ENCODE measurements at places on chromosomes 5 and 9.

DNA sequence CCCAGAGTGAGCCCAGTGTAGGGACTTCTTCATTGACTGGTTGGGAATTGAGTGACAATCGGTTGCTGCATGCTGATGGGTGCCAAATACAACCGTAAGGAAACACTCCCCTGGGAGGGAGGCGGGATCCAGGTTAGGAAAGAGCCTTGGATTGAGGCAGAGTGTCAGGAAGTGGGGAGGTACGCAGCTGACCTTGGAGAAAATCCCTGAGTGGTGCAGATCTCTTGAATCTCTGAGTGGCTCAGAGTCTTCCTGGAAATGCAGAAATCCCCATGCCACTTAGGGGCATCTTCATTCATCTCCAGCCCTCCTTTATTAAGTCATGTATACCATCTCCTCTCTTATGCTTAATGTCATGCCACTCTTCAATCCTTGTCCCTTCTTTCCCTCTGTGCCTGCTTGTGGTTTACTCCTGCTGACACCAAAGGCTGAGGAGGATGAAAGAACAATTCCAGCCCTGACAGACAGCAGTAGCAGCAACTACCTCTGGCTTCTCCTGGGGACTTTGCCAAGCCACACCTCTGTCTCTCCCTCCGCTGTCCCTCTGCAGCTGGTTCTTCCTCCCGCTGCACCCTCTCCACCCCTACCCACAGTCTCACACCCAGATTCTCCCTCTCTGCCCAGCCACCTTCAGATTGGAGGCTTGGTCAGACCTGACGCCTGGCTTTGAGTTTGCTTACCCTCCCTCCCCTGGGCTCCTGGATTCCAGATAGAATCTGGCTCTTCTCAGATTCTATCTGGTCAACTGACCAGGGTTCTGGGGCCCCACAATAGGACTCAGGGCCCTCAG lies 14.1 kb upstream of the LCP2 start:
- DNase-seq, result no peak

DNA sequence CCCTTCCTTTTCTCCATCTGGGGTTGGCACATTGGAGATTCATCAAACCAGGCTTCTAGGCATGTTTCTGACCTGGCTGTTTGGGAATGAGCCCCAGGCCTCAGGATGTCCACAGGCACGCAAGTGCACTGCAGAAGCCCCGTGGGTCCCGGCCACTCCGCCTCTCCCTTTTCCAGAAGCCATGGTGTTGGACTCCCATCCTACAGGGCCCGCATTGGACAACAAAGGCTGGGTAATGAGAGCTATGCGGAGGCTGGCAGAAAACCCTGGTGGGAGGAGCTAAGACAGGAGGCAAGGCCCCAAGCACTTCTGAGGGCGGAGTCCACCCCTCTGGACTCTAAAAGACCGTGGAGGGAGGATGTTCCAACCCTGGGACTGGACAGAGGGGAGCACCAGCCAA lies 160.6 kb downstream of the OLFM1 start:
- no peak for DNase-seq

GRCh38 chr5:145237843-145238242 lies 597.3 kb downstream of the PRELID2 start:
- DNase-seq, result no peak

DNA sequence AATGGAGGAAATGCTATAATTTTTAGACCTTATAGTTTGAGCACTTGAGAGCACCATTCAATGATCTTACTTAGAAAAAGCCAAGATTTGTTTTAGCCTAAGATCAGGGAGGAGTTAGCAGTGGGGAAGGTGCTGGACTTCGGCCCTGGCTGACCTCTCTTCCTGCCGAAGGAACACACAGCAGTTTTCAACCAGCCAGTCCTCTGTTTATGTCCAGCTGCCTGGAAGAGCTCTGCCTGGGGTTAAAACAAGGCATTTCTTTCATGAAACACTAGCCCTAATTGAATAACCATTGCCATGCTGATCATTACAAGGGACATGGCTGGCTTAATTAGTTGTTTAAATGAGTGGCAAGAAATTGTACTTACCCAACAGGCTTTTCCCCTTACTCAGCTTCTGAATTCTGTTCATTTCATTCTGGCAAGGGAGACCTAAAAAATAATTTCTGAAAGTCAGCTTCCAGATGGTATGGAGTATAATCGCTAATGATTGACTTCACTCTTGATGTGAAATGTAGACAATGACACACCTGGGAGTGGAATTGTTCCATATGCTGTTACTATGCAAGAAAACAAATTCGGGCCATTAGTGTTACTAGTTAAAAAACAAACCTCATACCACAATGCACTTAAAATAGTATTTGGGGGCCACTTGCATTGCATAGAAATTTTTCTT lies 514.2 kb downstream of the SPOCK1 start:
- DNase-seq, result no peak

DNA sequence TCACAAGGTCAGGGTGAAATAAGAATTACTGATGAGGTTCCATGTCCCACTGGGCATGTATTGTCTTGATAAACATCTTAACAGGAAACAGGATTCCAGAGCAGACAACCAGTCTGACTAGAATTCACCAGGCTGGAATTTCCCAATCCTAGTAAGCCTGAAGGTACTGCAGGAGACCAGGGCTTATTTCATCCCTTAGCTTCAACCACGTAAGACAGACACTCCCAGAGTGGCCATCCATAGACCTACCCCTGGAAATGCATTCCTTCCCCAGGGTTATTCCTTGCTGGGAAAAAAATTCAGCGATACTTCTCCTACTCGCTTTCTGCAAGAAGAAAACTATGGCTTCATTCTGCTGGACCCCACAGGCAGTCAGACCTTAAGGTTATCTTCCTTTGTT lies 785.4 kb downstream of the NR2F1-AS1 start:
- DNase-seq, result no peak

DNA sequence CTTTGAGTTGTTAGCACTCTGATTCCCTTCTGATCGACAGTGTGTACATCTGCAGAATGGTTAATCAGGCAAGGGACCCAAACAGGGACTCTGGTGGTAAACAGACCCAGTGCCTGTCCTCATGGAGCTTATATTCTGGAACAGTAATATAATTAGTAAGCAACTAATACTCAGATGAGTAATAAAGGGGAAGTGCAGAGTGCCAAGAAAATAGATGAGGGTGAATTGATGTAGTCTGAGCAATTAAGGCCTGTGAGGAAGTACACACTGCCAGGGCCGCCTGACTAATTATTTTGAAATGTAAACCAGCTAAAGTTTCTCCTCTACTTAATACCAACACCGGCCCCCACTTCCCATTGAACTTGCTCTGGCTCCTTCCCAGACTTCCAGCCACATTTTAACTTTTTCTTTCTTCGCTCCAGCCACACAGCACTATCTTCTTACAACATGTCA lies 4.2 kb downstream of the DHX29 start:
- DNase-seq, result no peak

DNA sequence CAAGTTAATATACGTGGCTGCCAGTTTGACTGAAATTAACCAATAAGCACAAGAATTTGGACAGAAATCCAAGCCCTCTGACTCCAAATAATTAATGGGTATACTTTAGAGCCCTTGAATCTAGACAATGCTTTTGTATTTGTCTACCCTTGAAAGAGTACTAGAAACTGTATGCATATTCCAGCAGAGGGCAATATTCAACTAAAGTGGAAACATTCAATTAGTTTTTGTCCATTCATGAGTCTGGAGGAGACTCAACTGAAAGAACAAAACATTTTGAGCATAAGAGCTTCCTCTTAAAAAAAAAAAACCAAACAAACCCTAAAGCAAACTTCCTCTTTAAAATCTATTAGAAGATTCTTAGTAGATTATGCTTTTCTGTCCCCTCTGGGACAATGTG lies 157.8 kb downstream of the ARHGEF28 start:
- no peak for DNase-seq

- DNase-seq, result no peak
Observed at GRCh38 chr5:84292000-84292642, 92.6 kb downstream of the EDIL3 start.

DNA sequence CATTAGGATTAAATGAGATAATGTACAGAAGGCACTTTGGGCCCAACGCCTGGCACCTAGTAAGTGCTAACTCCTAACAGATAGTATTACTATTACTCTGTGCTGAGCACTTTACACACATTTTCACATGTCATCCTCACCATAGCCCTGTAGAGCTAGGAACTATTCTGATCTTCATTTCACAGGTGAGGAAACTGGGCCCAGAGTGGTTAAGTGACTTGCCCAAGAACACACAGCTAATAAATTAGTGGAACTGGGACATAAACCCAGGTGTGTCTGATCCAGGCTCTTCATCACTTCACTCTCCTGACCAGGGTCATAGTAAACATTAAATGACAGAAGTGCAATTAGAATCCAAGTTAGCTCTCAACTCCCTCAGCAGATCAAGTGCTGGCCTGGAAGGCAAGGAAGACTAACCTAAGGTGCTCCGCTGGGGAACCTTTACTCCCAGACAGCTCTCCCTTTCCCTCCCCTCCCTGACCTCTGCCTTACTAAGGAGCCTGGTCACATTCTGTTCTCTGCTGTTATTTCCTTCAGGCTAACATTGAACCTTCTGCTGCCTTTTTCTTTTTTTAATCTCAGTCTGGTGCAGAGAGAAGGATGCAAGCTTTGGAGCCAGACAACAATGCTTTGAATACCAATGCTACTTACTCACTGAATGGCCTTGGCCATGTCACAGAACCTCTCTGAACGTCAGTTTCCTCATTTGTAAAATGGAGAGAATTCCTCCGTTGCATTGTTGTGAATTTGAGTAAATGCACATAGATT lies 4.1 kb upstream of the ADRA1B start:
- no peak for DNase-seq

DNA sequence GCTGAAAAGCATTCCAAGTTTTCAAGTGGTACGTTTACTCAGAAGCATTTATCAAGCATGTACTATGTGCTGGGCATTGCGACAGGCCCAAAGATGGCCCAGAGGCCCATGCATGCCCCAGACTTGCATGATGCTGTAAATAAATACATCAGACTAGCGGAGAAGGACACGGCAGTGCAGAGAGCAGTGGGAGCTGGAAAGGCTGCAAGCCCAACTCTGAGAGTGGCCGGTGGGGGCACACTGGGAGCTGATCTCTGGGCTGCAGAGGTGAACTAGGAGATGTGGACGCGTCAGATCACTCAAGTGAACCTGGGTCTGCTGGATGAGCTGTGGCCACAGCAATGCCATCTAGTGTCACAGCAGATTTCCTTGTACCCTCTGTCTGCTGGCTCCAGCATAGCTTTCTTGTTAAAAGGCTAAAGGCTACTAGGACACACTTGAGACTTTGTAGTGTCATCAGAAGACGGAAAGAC lies 246.9 kb downstream of the FANCC start:
- no peak for DNase-seq

- DNase-seq, result no peak
Observed at GRCh38 chr9:100426189-100426529, 784 bp upstream of the MSANTD3 start.

DNA sequence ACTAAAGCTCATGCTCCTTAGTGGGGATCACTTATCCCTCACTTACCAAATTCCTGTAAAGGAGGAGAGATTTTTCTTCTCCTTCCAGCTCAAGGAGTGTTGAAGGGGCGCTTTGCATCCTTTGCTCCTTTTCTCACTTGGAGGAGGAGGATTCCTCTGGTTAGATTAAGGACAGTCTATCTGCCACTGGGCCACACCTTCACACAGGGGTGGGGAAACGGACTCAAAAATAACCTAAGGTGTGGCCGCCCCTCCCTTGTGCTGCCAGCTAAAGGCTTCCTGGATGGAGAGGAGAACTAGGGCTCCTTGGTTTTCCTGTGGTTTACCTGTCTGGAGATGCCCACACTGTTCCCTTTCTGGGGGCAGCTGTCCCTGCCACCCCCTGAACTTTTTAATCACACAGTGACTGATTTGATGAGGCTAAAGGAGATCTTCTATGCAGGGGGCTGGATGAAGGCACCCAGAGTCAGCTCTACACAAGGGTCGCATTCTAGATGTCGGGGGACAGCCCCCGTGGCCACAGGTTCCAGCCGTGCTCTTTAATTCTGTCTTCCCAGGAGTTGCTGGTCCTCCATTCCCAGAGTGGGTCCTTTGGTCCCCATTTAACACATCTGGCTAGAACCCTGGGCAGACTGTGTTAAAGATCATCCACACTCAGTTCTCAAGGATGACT lies 14.4 kb downstream of the GLRX start:
- DNase-seq, result no peak

GRCh38 chr5:65708145-65708544 lies 13.8 kb downstream of the SGTB start:
- DNase-seq, result no peak

GRCh38 chr5:71658916-71659662 lies 60.0 kb upstream of the CARTPT start:
- DNase-seq, result no peak

DNA sequence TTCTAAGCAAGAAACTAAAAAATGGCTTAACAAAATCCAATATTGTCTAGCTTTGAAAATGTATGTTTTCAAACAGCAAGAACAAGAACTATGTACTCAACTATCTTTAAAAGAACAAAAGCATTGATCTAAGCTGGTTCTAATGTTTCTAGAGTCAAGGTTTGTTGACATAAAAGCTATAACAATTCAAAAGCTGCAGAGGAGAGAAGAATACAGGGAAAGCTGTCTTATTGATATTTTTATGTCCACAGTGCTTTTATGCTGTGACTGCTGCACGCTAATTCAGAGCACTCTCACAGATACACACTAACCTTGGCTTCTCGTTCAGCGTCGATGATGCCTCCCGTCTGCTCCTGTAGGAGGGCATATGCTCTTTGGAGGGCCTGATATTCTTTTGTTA lies 129.5 kb upstream of the DPYSL3 start:
- no peak for DNase-seq
